Fibroblast of mammary gland (primary cell): ENCODE measurements at places on chromosomes 4 and X.
A peak's percentile ranks its signal among the peaks of the same experiment; 100 is the strongest.

GRCh38 chr4:1187182-1187581 lies 14.8 kb upstream of the SPON2 start:
- DNase-seq = no peak

DNA sequence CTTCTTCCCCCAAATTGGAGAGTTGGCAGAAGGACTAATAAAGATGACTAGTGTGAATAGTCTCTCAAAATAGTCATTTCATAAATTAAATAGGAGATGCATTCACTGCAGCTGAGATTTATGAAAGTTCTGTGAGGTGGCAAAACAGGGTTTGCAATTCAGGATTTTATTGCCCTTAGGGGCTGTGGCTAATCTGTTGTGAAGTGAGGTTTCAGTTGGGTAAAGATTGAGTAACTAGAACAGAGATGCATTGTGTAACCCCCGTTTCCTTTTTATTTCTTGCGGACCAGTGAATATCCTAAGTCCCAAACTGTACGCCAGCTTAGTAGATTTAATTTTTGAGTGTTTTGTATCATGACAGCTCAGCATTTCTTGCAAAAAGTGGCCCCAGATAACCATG lies 16.2 kb upstream of the SCRG1 start:
- no peak for DNase-seq

GRCh38 chr4:113499166-113499565 lies 262.4 kb downstream of the CAMK2D start:
- DNase-seq = no peak

DNA sequence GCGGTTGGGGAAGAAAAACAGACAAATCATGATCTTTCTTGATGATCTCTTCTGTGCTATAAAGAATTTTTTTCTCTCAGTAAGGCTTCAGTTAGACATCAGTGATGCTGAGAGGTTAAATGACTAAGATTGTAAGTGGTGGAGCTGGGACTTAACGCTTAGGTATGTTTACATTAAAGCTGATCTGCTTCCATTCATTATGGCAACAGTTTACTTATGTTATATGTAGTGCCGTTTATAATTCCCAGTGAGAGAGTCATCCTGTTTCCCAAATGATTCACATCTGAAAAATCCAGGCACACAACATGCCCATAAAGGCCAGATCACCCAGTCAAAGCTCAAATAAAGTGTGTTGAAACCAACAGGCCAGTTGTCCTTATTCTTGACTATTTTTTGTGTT lies 50.1 kb downstream of the CENPVL3 start:
- peak; percentile 62 for DNase-seq

- peak; percentile 66 for DNase-seq
These were observed 383.0 kb upstream of the TENM3 start for GRCh38 chr4:181860157-181860556.

DNA sequence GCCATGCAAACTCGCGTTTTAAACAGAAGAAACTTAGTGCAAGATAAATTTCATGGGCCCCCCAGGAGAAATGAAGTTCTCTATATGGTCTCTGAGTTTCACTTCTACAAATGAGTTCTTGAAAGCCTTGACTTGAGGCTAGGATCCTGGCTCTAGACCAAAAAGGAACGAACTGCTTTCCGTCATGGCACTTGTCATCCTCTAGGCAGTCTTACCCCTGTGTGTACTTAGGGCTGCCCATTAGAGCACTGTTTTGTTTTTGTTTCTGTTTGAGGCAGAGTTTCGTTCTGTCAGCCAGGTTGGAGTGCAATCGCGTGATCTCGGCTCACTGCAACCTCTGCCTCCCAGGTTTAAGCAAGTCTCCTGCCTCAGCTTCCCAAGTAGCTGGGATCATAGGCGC lies 29.0 kb downstream of the RNF4 start:
- DNase-seq = no peak

GRCh38 chr4:143071351-143071750 lies 113.4 kb upstream of the USP38 start:
- DNase-seq = no peak

DNA sequence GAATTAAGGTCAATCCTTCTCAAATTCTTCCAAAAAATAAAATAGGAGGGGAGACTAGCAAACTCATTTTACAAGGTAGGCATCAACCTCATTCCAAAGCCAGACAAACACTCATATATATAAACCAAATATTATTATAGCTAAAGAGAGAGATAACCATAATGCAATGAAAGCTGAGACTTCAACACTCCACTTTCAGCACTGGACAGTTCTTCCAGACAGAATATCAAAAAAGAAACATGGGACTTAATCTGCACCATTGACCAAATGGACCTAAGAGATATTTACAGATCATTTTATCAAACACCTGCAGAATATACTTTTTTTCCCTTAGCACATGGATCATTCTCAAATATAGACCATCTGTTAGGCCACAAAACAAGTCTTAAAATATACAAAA lies 15.5 kb upstream of the EDA2R start:
- DNase-seq = peak; percentile 8

DNA sequence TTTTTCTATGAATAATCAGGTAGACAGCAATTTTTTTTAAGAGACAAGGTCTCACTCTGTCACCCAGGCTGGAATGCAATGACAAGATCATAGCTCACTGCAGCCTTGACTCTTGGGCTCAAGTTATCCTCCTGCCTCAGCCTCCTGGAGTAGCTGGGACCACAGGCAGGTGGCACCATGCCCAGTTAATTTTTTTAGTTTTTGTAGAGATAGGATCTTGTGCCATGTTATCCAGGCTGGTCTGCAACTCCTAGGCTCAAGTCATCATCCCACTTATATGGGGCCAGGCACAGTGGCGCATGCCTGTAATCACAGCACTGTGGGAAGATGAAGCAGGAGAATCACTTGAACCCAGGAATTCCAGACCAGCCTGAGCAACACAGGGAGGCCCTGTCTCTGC lies 26.8 kb downstream of the AFAP1 start:
- DNase-seq = no peak

DNA sequence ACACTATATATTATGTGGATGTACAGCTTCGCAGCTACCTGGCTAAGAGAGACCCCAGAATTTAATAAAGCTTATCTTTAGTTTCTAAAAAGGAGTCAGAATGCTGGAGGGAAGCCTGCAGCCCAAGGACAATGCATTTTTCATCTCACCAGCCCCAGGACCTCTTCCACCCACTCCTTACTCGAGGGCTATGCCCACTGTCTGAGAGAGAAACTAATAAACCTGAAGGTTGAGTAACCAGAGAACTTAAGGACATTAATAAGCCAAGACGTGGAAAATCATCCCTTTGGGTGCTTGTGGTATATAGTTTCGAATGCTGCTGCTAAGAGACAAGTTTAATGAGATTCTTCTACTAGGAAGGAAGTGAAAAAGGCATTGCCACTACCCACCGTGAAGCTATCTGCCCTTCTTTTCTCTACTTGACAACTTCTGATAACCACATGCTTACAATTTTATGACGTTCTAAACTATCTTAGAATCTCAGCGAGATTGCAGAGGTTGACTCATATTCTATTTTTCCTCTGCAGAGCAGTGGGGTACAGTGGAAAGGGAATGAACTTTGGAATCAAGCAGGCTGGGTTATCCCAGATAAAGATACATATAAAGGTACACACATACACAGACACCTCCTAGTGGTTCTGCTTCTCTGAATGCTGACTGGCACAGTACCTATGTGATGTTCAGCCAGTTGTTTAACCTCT lies 3.3 kb downstream of the RELL1 start:
- DNase-seq = no peak

GRCh38 chrX:118261151-118261550 lies 84.8 kb upstream of the WDR44 start:
- DNase-seq = no peak

- DNase-seq = no peak
These were observed 12.6 kb downstream of the AMTN start for GRCh38 chr4:70530997-70531396.

DNA sequence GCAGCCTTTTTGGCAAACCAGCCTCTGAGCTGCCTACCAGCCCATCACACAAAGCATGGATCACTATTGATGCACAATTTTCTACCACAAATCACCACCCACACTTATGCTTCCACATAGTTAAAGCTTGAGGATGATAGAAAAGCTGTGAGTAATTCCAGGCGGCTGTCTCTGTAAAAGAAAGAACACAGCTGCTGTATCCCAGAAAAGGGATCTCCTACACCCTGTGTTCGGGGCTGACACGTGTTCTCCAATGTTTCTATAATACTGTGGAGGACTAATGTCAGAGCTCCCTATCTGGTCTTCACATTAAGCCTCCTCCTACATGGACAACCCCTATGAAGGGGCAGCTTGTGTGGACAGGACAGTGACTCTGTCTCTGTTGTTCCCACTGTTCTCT lies 12.5 kb upstream of the BRS3 start:
- no peak for DNase-seq

DNA sequence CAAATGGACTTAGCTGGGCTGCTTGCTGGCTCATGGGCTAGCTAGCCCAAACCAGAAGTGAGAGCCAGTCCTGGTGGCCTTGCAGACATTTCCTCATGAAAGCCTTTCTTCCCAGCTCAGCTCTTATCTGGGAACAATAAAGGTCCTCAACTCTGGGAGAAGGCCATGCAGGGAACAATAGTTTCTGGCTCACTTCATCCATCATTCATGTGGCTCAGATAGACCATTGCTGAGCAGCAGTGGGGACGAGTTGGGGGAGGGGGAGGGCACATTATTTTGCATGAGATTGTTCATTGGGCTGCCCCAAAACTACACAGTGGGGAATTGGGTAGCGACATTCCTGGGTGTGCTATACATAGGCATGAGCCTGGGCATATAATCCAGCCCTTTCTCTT lies 47.6 kb downstream of the NHSL2 start:
- DNase-seq = no peak

DNA sequence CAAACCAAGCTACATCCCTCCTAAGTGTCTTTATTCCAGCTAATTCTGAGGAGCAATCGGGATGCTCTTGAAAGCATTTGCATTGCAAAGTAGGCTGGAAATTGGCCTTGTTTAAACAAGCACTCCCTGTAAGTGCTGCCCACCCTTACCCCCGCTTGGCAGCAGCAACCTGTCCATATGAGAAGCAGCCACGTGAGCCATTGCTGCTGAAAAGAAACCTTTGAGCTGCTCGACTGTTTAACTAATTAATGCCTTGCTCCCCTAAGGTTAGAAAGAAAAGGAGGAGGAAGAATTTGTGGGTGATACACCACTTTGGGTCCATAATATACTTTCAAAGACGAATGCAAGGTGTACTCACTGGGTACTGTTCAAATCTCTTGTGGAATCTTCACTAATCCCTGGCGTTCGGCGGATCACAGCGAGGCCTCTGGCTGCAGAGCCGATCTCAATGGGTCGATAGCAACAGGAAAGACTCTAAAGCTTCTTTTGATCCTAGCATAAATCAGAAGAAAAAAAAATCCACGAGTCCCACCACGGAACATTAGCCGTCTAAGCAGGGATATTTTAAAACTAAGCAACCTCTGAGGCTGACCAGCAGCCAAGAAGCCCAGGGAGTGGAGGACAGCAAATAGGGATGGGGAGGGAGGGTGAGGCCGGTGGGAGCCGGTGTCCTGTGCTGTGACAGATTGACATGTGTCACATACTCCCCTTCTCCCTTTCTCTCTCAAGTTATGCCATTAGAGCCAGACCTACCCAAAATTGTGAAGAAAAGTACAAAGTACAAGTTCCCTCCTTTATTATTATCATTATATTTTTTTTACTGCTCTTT lies 37.2 kb upstream of the MGST2 start:
- no peak for DNase-seq

- peak; percentile 41 for DNase-seq
These were observed 46.1 kb upstream of the NAP1L5 start for GRCh38 chr4:88743696-88744095.

GRCh38 chr4:164212714-164213113 lies 541.2 kb upstream of the SMIM31 start:
- no peak for DNase-seq

DNA sequence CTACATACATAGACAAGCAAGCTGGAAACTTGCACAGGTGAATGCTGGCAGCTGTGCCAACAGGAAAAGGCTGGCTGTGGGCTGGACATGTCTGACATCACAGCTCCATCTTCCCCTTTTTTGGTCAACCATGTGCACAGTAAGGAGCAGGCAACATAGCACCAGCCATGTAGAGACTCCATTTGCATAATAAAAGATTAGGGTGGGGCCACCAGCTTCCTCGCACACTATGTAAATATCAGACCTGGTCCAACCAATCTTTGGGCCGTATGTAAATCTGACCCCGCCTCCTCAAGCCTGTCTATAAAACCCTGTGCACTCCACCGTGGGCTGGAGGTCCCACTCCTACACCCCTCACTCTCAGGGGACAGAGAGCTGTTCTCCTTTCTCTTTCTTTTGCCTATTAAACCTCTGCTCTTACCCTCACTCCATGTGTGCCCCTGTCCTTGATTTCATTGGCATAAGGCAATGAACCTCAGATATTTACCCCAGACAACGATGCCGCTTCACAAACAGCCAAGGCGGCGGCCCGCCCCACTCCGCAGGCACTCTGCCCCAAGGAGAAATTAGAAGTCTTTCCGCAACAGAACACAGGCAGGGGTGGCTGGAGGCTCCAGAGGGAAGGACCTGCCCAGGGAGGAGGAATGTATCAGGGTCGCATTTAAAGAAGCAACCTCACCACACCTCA lies 862.2 kb downstream of the TRIML1 start:
- DNase-seq = no peak

DNA sequence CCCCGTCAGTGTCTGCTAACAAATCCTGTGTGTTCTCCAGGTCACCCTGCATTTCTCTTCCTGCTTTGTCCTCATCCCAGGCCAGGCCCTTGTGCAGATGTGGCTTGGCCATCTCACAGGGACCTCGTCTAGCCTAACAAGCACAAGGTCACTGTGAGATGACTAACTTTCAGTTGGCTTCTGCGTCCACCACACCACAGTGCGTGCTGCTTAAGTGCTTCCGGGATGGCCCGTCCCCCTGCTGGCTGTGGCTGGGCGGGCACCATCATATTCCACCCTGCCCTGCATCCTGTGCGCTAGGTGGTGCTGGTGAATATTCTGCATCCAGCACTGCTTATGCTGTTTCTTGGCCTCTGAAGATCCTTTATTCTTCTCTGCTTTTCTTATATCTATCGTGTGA lies 33.8 kb downstream of the RBBP7 start:
- DNase-seq = peak; percentile 41

- peak; percentile 72 for DNase-seq
These were observed 336.2 kb upstream of the PPARGC1A start for GRCh38 chr4:24226023-24226422.

DNA sequence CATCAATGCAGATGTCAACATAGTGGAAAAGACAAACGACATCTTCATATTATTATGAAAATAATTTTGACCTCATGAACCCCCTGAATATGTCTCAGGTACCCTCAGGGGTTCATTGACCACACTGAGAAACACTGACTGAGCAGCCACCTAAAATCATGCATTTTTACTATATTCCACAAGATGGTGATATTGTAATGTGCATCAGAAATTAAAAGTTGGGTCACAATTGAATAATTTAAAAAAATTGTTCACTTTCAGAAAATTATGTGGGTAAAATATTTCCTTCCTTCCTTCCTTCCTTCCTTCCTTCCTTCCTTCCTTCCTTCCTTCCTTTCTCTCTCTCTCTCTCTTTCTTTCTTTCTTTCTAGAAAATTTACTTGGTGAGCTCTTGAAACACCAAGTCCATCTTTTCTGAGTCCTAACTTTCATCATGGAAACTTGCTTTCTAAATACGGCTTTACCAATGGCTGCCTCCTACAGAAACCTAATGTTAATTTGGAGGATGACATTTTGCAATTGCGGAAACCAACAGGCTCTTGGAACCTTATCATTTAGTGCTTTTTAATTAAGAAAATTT lies 103.6 kb downstream of the RTL3 start:
- peak; percentile 9 for DNase-seq

GRCh38 chr4:124386163-124386562 lies 326.4 kb downstream of the ANKRD50 start:
- no peak for DNase-seq
